ENCODE measurements at places on chromosomes 7 and 10. TPM values are rescaled to one million over a fixed set of nuclear protein-coding genes. Genes with fewer than 3 reads are reported as not detected.
A peak's percentile ranks its signal among the peaks of the same experiment; 100 is the strongest.

ACBD5 gene
- 24.3 TPM for total RNA-seq

DNAJB9 gene
- total RNA-seq, result 16.9 TPM

KNDC1 gene
- total RNA-seq, result 6.4 TPM

C7orf33 gene
- not detected for total RNA-seq

PTPRN2 gene
- 16.2 TPM for total RNA-seq

ACBD7 gene
- total RNA-seq, result 0.76 TPM

C10orf105 gene
- not detected for total RNA-seq

ATRNL1 gene
- total RNA-seq, result 38.4 TPM

FGL2 gene
- 1.9 TPM for total RNA-seq

CALML3 gene
- not detected for total RNA-seq

PKD2L1 gene
- 0.26 TPM for total RNA-seq

KIAA1549 gene
- total RNA-seq, result 24.4 TPM

LLCFC1 gene
- not detected for total RNA-seq

ANKRD1 gene
- 2.1 TPM for total RNA-seq

GRCh38 chr10:94035982-94036765, 42.4 kb downstream of the PLCE1 start:
- peaks cover 6% of the 10 kb centered on the region for H3K36me3 ChIP-seq
- H3K4me3 ChIP-seq, result no peak overlapping the region
- no peak for DNase-seq
- H3K27ac ChIP-seq, result no peak overlapping the region
- H3K27me3 ChIP-seq, result no peaks in the 10 kb centered on the region

- no peaks in the 10 kb centered on the region for H3K36me3 ChIP-seq
- H3K4me3 ChIP-seq, result no peak overlapping the region
- peak overlapping the region; percentile 44 for H3K27ac ChIP-seq
Observed at GRCh38 chr10:8301831-8302230, 247.3 kb downstream of the GATA3 start.

DNA sequence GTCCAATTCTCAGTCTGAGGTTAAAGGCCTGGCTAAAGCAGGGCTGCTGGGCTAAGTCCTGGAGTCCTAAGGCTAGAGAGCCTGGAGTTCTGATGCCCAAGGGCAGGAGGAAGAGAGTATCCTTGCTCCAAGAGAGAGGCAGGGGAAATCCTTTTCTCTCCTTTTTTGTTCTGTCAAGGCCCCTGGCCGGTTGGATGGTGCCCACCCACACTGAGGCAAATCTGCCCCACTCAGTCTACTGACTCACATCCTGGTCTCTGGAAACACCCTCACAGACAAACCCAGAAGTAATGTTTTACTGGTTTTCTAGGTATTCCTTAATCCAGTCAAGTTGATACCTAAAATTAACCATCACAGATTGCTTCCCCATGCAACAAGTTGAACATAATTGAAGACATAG, 23.0 kb downstream of the ZNF518A start:
- H3K27me3 ChIP-seq, result no peaks in the 10 kb centered on the region
- no peak overlapping the region for H3K27ac ChIP-seq
- peaks cover 4% of the 10 kb centered on the region for H3K4me1 ChIP-seq

GRCh38 chr10:122878799-122879338, 512 bp downstream of the FAM24B start:
- H3K36me3 ChIP-seq, result no peaks in the 10 kb centered on the region
- no peak for DNase-seq
- peaks cover 54% of the 10 kb centered on the region for H3K27me3 ChIP-seq
- H3K4me3 ChIP-seq, result peak overlapping the region; percentile 71
- no peak overlapping the region for H3K27ac ChIP-seq

GRCh38 chr7:99824091-99824490, 3.7 kb upstream of the CYP3A43 start:
- H3K36me3 ChIP-seq, result no peaks in the 10 kb centered on the region
- peaks cover 11% of the 10 kb centered on the region for H3K4me1 ChIP-seq
- H3K27ac ChIP-seq, result no peak overlapping the region
- no peak for DNase-seq
- H3K4me3 ChIP-seq, result no peak overlapping the region

GRCh38 chr10:63633677-63634487, 112.7 kb downstream of the REEP3 start:
- peaks cover 8% of the 10 kb centered on the region for H3K4me1 ChIP-seq
- H3K27ac ChIP-seq, result peak overlapping the region; percentile 75
- no peak for DNase-seq
- H3K4me3 ChIP-seq, result peak overlapping the region; percentile 9

DNA sequence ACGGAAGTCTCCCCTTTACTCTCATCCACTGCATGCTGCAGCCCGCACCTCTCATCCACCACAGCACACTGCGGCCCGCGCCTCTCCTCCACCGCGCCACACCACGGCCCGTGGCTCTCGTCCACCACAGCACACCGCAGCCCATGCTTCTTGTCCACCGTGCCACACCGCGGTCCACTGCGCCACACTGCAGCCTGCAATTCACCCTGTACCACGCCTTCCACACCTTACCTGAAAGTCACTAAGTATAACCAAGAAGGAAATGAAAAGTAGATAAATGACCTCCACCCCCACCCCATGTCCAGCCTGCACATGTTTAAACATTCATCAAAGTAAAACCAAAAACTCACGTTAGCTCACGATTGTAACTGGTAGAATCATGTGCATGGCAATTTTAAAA, 176.1 kb downstream of the DIP2C start:
- H3K4me1 ChIP-seq, result peaks cover 62% of the 10 kb centered on the region
- peak overlapping the region; percentile 78 for H3K27ac ChIP-seq
- peaks cover 10% of the 10 kb centered on the region for H3K36me3 ChIP-seq
- no peaks in the 10 kb centered on the region for H3K27me3 ChIP-seq

DNA sequence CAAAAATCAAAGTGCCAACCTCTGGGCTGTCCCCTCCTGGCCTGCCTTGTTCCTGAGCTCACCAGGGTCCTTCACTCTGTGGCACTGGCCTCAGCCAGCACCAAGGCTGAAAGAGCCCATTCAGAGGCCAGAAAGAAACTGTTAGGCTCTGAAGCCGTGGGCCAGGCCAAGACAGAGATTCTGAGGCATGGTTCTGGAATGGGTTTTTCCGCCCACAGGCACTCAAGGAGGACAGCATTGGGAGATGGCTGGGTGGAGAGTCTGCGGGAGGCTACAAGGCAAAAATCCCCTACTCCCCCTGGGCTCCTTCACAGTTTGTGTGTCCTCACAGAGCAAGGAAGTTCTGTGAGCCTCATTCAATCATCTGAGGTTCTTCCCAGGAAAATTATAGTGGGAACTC, 31.7 kb downstream of the GRIFIN start:
- H3K27me3 ChIP-seq, result no peaks in the 10 kb centered on the region
- DNase-seq, result no peak
- H3K36me3 ChIP-seq, result peaks cover 5% of the 10 kb centered on the region
- H3K27ac ChIP-seq, result no peak overlapping the region

DNA sequence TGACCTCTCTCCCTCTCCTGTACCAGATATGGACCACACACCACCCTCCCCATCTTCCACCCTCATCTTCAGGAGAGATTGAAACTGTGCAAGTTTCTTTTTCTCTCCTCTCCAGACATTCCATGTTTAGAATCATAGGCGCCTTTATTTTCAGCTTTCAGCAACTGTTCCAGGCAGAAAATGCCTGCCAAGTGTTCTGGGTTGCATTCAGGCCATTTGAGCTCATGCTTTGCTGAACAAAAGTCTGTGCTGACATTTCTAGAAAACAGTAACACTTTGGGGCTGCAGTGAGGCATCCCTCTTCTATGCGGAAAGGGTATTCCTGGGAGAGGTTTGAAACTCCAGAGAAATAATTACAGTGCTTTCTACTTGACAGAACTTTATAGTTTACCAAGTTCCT, 361.7 kb downstream of the GPAM start:
- no peak overlapping the region for H3K4me3 ChIP-seq
- no peaks in the 10 kb centered on the region for H3K4me1 ChIP-seq
- no peak for DNase-seq
- H3K36me3 ChIP-seq, result no peaks in the 10 kb centered on the region

- H3K27ac ChIP-seq, result no peak overlapping the region
- peak overlapping the region; percentile 89 for H3K4me3 ChIP-seq
- H3K36me3 ChIP-seq, result no peaks in the 10 kb centered on the region
- H3K4me1 ChIP-seq, result peaks cover 20% of the 10 kb centered on the region
- peaks cover 54% of the 10 kb centered on the region for H3K27me3 ChIP-seq
Observed at GRCh38 chr7:37445790-37446189, 2.9 kb downstream of the ELMO1 start.

- H3K36me3 ChIP-seq, result peaks cover 25% of the 10 kb centered on the region
- H3K27ac ChIP-seq, result no peak overlapping the region
- H3K4me3 ChIP-seq, result no peak overlapping the region
- peaks cover 17% of the 10 kb centered on the region for H3K4me1 ChIP-seq
- DNase-seq, result no peak
- no peaks in the 10 kb centered on the region for H3K27me3 ChIP-seq
Observed at GRCh38 chr7:91876391-91877133, 3.9 kb downstream of the MTERF1 start.

- H3K27ac ChIP-seq, result peak overlapping the region; percentile 97
- H3K27me3 ChIP-seq, result peaks cover 55% of the 10 kb centered on the region
- peak; percentile 86 for DNase-seq
Observed at GRCh38 chr7:27112955-27113949, 10.8 kb upstream of the HOXA2 start.

DNA sequence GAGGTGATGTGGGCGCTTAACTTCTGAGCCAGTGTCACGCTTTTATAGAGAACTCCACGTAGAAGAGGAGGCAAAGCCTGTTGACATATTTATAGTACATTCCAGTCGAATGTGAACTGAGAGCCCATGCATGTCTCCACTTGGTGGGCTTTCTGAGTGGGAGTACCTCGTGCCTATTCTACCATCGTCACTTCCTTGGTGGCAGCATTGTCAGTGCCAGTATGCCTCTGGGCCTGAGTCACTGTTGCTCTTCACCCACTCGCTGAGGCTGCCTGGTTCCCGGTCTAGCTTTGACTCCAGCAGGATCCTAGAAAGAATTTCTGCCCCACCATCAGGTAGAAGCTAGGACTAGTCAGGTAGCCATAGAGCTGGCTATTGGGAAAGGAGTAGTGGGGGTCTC, 30.0 kb upstream of the CDH23 start:
- no peak for DNase-seq
- peaks cover 7% of the 10 kb centered on the region for H3K36me3 ChIP-seq

GRCh38 chr10:35136263-35136815, 9.7 kb downstream of the CREM start:
- no peak overlapping the region for H3K4me3 ChIP-seq
- peaks cover 5% of the 10 kb centered on the region for H3K4me1 ChIP-seq
- no peaks in the 10 kb centered on the region for H3K27me3 ChIP-seq
- no peaks in the 10 kb centered on the region for H3K36me3 ChIP-seq
- no peak for DNase-seq

All from type B pancreatic cell (in vitro differentiated cells).